ENCODE measurements at places on chromosomes 1 and 21.

GRCh38 chr1:231208980-231209379 lies 32.0 kb upstream of the GNPAT start:
- H3K27ac ChIP-seq: no peak overlapping the region
- H3K4me1 ChIP-seq: peaks cover 2% of the 10 kb centered on the region
- no peak for DNase-seq

GRCh38 chr1:24748191-24749121 lies 3.2 kb downstream of the CLIC4 start:
- peaks cover 20% of the 10 kb centered on the region for H3K27me3 ChIP-seq
- H3K4me1 ChIP-seq: peaks cover 32% of the 10 kb centered on the region

DNA sequence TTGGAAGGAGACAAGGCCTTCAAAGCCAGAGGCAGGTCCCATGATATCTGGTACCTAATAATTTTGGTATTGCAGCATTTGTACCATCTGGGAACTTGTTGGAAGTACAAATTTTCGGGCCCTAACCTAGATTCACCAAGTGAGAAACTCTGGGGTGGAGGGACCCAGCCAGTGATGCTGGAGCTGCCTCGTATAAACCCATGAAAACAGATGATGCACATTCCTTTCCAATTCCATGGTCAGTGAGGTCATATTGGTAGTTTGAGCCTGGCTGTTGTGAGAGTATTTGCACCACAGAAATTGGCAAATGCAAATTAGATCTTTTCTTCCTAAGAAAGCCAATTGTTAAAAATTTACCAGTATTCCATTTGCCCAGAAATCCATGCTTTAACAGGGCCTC lies 269.6 kb upstream of the PLXNA2 start:
- no peaks in the 10 kb centered on the region for H3K4me1 ChIP-seq
- no peak overlapping the region for H3K27ac ChIP-seq
- no peaks in the 10 kb centered on the region for H3K27me3 ChIP-seq

DNA sequence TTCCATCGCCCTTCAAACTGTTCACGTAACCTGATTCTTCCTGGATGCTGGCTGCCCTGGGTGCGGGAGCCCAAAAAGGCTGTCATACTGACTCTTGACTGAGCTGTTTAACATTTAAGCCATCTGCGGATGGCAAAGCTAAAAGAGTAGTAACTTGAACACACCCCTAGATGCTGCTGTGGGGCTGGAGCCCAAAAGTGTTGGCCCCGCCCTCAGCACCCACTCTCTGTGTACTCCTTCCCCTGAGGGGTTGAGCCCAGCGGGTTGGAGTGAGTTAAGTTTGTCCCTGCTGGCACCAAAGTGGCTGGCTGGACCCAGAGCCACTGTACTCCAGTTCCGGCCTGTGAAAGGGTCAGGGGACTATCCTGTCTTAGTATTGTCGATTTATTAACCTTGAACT lies 640.6 kb downstream of the PTPRU start:
- no peaks in the 10 kb centered on the region for H3K4me1 ChIP-seq
- no peaks in the 10 kb centered on the region for H3K36me3 ChIP-seq
- no peak overlapping the region for H3K4me3 ChIP-seq
- no peak for DNase-seq
- peaks cover 7% of the 10 kb centered on the region for H3K27me3 ChIP-seq
- H3K27ac ChIP-seq: no peak overlapping the region
